Stimulated activated CD8-positive, alpha-beta memory T cell treated with anti-CD3 and anti-CD28 coated beads, Interleukin-4, amount 100 ng/mL, for 1 hour (primary cell): ENCODE measurements at places on chromosomes 13 and 19.

- no peak for DNase-seq
These were observed 583.7 kb downstream of the SLITRK1 start for GRCh38 chr13:83298617-83299016.

DNA sequence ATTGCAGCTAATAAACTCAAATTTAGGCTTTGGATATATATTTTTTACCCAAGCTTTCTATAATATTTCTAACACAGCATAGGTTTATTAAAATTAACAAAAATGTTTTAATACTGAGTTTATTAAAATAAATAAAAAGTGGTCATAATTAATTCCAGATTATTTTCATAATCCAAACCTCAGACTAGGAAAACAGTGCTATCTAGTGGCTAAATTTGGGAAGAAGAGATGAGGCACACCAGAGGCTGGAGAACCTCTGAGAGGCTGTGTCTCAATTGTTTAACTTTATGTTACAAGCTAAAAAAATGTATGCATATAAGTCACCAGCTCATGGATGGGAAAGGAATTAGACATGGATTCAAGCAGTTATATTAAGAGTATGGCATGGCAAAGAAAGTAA lies 392.5 kb downstream of the DIAPH3 start:
- no peak for DNase-seq

GRCh38 chr19:53826876-53827275 lies 2.8 kb upstream of the NLRP12 start:
- DNase-seq: no peak

GRCh38 chr13:79662882-79663281 lies 181.9 kb downstream of the NDFIP2 start:
- no peak for DNase-seq

- no peak for DNase-seq
These were observed 273.6 kb downstream of the DCT start for GRCh38 chr13:94205896-94206295.

GRCh38 chr13:111977179-111977506 lies 89.8 kb upstream of the SOX1 start:
- DNase-seq: no peak

- DNase-seq: no peak
These were observed 25.0 kb downstream of the SERPINE3 start for GRCh38 chr13:51364404-51365008.

GRCh38 chr13:59398127-59398526 lies 765.6 kb downstream of the DIAPH3 start:
- DNase-seq: no peak

DNA sequence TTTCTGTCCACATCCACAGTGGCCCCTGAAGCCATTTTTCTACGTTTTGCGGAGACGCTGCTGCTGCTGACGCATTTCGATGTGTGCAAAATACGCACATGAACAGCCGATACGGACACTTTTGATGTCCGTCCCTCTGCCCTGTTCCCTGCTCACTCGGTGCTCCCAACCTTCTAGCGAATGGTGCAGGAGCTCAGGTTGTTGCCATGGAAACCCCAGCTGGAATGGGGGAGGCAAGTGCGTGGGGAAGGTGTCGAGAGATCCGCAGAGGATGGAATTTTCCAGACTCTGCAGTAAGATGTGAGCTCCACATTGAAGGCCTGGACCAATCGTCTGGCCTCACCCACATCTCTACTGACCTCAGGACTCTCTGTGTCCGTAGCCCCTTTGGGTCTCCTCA lies 109.2 kb upstream of the USP29 start:
- DNase-seq: no peak

GRCh38 chr19:12198136-12198535 lies 35.2 kb downstream of the ZNF136 start:
- DNase-seq: no peak

DNA sequence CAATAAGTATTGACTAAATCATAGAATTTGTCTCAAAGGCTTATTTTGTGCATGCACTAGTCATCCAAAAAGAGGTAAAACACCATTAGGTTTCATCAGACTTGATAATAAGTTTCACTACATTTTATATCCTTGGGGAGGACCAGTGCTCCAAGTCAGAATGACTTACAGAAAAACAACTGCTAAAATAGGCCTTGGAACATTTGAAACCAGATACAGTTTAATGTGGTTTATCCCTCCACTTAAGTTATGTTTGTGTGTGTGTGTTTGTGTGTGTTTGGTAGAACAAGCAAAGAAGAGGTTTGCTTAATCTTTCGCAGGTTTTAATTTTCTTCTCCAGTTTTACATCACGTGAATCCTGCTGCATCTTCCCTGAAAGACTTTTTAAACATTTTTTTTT lies 570.9 kb downstream of the PCDH9 start:
- no peak for DNase-seq

DNA sequence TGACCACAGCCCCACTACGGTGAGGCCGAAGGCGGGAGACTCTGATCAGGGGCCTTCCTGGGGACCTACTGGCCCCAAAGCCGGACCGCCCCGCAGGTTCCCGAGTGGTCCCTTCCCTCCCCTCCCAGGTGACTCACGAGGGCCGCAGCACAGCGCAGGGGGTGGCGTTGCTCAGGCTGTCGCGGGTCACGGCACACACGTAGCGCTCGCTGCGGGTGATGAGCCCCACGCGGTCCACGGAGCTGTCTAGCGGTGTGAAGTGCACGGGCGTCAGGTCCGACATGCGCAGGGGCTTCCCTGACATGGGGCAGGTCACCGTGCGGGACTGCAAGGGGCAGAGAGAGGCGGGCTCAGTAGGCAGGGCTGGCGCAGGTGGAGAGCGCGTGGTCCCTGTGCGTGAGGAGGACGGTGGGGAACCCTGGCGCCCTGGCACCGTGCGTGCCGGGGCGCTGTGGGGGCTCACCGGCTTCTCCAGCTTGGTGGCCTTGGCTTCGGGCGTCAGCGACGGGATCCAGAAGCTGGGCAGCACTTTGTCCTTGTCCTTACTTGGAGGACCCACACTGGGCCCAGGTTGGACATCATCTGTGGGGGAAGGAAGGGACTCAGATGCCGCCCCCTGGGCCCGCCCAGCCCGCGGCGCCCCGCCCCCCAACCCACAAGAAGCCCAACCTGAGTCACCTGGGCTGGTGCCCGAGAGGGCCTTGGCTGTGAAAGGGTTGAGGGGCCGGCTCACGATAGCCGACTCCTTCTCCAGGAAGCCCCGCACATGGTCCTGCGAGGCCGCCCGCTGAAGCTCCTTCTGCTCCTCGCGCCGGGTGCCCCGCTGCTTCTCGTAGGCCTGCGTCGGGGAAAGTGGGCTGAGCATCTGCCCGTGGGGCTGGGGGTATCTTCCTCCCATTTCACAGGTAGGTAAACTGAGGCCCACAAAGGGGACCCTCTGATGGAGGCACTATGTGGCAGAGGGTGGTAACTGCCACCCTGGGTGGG lies 23.7 kb downstream of the NOSIP start:
- DNase-seq: no peak

GRCh38 chr19:9934132-9934950 lies 2.0 kb downstream of the OLFM2 start:
- DNase-seq: peak; percentile 69

- no peak for DNase-seq
These were observed 73.4 kb downstream of the PCDH9 start for GRCh38 chr13:67156723-67157060.

GRCh38 chr13:66826398-66826797 lies 403.7 kb downstream of the PCDH9 start:
- DNase-seq: no peak

- DNase-seq: no peak
These were observed 57.2 kb downstream of the NHLRC3 start for GRCh38 chr13:39095500-39095899.

- no peak for DNase-seq
These were observed 27.2 kb downstream of the ATP4B start for GRCh38 chr13:113630804-113631203.

- DNase-seq: no peak
These were observed 945.7 kb downstream of the TUBA3C start for GRCh38 chr13:18235756-18236527.

GRCh38 chr19:46953955-46954501 lies 65.6 kb upstream of the NPAS1 start:
- no peak for DNase-seq

GRCh38 chr19:50978772-50979390 lies 4.8 kb downstream of the KLK7 start:
- DNase-seq: no peak
